ENCODE measurements at places on chromosomes 7 and 10.

DNA sequence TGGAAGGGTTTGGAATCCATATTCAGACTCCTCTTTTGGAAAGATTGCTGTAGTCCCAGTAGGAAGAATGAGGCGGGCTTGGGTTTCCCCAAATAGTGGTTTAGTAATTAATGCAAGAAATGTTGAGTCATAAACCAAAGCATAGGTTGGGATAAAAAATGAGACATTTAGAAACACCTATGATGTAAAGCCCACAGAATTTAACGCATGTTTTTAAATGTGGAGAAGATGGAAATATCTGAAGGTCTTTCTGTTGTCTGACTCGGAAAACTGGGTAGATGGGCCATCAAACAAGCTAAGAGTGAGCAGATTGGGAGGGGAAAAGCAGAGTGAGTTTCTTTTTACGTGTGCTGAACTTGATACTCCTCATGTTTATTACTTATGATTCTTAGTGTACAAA is 62.2 kb downstream of the LANCL2 start:
- no peak for DNase-seq

DNA sequence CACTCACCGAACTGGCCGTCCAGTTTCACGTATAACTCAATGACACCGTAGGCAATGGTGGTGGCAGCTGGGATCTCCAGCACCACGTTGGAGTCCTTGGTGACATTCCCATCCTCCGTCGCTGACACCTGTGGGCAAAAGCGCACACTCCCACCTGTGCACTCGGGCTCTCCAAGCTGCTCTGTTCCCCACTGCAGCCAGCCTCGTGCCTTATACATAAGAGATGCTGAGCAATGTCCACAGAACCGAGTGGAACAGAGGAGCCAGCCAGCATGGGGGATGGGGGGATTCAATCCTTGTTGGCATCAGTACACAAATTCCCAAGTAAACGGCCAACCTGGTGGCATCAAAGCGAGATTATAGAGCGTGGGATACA is 40.0 kb downstream of the GSDME start:
- DNase-seq: no peak

- DNase-seq: no peak
These were observed 38.2 kb upstream of the ANK3 start for GRCh38 chr10:60427709-60428386.

DNA sequence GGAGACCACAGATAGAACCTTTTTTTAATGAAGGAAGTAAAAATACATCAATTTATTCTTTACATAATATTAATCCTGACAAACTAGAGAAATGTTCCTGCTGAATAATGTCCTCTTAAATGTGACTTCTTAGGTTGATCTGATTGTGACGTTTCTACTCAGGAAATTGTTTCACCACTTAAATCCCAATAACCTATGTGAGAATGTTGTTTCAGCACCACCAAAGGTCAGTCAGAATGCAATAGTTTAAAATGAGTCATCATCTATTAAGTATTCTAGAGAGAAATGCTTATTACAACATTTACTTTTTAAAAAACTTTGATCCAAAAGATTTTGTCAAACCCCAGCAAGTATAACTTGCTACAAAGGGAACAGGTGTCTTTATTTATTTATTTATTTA is 155.4 kb upstream of the CACNA2D1 start:
- DNase-seq: no peak

- no peak for DNase-seq
These were observed 225.1 kb downstream of the TCF7L2 start for GRCh38 chr10:113175176-113175575.

DNA sequence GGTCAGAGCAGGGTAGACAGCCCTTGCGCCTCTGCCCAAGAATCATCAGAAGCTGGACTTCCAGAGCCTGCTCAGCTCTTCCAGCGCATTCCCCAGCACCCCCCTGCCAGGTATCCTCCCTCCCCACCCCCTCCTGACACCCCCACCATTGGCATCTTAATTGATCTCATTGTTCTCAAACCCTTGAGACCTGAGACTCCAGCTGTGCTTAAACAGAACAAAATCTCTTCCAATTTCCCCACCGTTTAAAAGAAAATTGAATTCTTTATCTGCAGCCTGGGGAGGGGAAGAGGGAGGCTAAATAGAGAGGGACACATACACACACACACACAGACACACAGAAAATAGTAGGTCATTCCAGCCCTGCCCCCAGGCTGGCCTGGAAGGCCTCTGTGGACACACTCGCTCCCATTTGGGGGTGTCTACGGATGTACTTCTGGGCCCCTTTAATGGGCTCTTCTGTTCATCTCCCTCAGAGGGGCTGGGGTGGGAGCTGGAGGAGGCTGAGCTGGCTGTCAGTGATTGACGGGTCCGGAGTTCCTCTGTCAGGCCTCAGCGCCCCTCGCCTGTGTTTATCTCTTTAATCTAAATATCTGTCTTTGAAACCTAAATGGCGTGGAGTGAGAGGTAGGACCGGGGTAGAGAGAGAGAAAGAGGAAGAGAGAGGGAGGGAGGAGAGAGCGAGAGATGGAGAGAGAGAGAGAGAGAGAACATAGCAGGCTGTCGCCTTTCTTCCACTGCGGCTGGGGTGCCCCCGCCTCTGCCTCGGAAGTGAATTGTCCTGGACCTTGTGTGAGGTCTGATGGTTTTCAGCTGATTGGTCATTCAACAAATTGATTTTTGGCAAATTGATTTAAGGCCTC is 61.7 kb downstream of the C10orf105 start:
- no peak for DNase-seq

- DNase-seq: no peak
These were observed 18.0 kb upstream of the ARID5B start for GRCh38 chr10:61883371-61884025.

GRCh38 chr7:92880212-92881090 is 44.1 kb upstream of the CDK6 start:
- no peak for DNase-seq

DNA sequence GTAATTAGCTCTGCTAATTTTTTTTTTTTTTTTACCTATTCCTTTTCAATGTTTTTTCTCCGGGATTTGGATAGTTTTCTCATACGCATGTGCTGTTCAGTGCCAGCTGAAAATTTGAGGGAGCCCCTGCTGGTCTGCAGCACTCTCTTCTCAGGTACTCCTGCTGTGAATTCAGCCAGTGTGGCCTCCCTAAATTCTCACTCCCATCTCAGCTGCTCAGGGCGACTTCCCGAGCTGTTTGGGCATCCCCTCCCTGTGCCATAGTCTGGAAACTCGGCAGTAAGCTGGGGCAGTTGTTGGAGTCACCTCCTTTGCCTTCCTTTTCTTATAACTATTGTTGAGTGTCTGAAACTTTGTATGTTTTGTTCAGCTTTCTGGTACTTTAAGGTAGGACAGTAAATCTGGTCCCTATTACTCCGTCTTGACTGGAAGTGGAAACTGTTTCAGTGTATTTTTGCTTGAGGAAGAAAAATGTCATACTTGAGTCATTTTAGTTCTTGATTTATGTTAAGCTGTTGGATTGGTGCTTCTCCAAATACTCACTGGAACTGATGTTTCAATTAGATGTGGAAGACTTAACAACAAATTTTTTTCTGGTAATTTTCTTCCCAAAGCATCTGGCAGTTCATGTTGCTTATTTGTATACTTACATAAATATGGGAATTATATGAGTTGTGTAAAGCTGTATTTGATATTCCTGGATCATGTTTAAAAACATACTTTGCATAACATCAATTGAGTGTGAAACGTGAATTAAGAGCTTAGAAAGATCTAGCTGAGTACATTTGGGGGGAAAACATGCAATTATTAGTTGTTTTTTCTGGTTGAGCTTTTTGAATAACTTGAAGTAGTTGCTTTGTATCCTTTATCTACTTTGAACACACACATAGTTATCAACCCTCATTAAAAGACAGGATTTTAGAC is 33.7 kb downstream of the MINPP1 start:
- DNase-seq: no peak

GRCh38 chr7:44415047-44415446 is 75.4 kb downstream of the NUDCD3 start:
- no peak for DNase-seq

GRCh38 chr10:856416-857157 is 74.9 kb downstream of the LARP4B start:
- no peak for DNase-seq

- no peak for DNase-seq
These were observed 423.2 kb downstream of the IPMK start for GRCh38 chr10:57844387-57844998.

- no peak for DNase-seq
These were observed 608 bp downstream of the AKR1B10 start for GRCh38 chr7:134527979-134528371.

DNA sequence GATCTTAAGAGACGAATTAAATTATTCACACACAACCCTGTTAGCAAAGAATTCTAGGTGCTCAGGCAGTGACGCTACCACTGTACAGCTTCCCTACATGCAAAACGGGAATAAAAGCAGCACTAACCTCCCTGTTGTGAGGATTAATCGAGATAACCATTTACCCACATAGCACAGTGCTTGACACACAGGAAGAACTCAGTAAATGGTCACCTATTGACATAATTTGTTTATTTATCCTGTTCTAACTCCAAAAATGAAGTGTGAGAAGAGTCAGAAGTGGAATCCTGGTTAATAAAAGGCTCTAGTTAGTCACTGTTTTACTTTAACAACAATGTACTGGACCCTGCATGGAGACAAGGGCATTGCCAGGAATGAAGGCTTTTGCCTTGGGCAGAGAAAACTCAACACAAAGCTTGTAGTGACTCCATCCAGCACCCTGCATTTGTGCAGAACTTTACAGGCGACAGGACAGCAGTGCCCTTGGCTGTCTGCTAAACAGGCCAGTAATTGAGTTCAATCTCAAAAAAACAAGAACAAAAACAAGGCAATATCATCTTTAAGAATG is 103.8 kb downstream of the SORBS1 start:
- DNase-seq: no peak

DNA sequence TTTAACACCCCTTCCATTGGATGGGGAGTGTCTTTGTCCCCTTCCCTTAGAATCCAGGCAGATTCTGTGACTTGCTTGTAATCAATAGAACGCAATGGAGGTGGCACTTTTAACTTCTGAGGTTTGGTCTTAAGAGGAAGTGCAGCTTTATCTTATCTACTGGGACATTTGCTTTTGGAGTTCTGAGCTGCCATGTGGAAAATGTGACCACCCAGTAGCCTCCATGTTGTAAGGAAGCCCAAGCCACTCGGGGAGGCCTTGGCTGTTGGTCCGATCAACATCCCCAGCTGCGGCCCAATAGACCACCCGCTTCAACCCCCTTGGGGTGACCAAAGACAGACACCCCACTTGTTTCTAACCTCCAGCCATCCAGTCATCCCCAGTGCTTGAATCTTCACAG is 86.3 kb upstream of the FAM171A1 start:
- no peak for DNase-seq

GRCh38 chr10:9605231-9605630 is 1412.4 kb upstream of the CELF2 start:
- no peak for DNase-seq

DNA sequence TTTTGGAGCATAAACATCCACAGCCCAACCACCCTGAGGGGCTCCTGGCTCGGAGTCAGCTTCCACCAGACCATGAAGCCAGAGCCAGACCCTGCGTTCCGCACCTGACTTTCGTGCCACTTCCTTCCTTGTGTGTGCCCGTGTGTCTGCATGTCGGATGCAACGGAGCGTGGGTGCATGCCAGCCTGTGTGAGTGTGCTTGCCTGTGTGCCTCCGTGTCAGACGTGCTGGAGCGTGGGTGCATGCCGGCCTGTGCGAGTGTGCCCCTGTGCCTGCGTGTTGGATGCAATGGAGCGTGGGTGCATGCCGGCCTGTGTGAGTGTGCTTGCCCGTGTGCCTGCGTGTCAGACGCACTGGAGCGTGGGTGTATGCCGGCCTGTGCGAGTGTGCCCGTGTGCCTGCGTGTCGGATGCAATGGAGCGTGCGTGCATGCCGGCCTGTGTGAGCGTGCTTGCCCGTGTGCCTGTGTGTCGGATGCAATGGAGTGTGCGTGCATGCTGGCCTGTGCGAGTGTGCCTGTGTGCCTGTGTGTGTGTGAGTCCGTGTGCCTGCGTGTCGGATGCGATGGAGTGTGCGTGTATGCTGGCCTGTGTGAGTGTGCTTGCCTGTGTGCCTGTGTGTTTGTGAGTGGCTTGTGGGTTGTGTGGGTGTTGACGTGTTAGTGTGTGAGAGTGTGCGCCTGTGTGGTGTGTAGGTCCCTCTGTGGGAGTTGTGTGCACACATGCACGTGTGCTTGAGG is 28.1 kb upstream of the KNDC1 start:
- DNase-seq: no peak

DNA sequence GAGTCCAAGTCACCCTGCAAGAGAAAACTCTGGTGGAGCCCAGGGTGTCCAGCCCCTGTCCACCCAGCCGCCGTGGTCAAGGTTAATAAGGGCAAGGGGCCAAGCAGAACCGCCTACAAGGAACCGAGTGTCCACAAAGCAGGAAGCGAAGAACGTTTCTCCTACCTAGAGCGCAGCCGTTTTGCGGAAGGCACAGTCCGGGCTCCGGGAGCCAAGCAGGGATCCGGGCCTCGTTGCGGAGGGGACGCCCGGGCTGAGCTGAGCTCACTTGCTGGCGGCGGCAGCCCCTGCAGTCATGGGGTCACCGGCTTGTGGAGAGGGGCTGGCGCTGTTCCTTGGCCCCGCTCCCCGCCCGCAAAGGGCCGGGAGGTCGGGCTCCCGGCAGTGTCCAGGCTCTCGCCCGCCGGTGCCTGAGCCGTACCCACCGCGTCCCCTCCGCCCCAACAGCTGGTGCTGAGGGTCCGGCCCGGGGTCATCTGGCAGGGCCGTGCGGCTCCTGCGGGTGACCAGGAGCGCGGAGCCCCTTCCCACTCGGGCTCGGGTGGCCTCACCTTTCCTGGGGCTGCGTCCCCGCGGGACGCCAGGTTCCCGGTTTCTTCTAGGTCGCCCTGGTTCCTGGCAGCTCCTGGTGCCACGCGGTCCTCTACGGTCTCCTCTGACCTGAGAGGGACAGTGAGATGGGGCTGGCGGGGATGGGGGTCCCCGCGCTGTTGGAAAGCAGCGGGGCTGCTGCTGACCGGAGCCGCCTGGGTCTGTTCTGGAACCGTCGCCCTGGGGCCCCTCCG is 14.0 kb upstream of the ZNF273 start:
- no peak for DNase-seq

- no peak for DNase-seq
These were observed 64.7 kb upstream of the THSD7A start for GRCh38 chr7:11896663-11897062.

DNA sequence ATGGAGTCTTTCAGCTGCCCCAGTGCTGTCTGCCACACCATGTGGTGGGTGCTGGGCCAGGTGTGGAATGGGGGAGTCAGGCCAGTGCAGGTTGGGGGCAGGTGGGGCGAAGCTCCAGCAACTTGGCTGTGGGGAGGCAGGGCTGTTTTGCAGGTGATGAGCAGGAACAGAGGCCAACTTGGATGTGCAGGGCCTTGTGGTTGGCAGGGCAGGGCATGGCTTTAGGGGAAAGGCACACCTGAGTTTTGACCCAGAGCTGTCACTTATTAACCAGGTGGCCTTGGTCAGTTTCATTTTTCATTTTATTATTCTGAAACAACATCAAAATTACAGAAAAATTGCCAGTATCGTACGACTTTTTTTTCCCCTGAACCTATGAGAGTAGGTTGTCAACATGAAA is 1.1 kb upstream of the SFTPA2 start:
- DNase-seq: no peak
